M059J (cell line): ENCODE measurements at places on chromosomes 1 and 21.

- no peak for DNase-seq
Observed at GRCh38 chr1:154469844-154470560, 32.0 kb upstream of the TDRD10 start.

GRCh38 chr1:205274041-205274691 lies 46.4 kb downstream of the TMCC2 start:
- peak; percentile 26 for DNase-seq

DNA sequence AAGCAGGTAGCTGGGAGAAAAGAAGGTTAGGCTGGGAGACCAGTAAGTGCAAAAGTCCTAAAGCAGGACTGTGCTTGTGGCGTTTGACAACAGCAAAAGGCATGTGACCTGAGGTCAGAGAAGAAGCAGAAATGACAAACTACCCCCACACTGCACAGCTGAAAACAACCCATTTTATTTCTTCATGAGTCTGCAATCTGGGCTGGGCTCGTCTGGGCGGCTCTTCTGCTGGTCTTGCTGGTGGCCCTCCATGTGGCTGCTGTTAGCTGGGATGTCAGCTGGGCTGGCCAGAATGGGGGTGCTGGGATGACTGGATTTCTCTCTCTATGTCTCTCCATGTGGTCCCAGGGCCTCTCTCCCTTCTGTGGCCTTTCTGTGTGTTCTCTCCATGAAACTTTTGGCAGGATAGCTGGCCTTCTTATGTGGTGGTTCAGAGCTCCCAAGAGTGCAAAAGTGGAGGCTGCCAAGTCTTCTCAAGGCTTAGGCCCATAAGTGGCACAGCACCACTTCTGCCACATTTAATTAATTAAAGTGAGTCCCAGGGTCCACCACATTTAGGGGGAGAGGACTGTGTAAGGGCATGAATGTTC lies 128.6 kb downstream of the RIPK4 start:
- no peak for DNase-seq

DNA sequence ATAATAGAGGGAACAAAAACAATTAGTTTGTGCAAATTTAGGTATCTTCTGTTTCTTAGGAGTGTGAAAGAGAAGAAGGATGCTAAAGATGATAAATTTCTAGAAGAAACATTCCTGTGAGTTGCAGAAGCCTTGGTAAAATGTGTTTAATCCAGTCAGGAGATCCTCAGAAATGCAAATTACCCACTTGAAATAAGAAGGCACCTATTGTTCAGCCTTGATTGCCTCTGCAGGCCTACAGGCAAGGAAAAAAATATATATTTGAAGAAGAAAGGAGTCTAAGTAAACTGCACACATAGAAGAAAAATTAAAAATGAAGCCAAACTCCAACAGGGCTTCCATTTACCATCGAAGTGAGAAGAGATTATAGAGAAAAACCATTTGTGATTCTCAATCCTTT lies 51.0 kb upstream of the LHX8 start:
- DNase-seq, result no peak

DNA sequence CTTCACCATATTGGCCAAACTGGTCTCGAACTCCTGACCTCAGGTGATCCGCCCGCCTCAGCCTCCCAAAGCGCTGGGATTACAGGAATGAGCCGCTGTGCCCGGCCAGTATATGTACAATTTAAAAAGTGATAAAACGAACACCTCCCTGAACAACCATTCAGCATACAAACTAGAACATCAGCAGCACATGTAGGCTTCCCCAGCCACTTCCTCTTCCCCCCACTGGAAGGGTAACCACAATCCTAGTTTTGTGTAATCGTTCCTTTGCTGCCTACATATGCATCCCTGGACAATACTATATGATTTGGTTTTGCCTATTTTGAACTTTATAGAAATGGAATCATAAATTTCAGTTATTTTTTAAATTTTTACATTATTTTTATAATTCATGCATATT lies 60.4 kb downstream of the DESI2 start:
- no peak for DNase-seq

DNA sequence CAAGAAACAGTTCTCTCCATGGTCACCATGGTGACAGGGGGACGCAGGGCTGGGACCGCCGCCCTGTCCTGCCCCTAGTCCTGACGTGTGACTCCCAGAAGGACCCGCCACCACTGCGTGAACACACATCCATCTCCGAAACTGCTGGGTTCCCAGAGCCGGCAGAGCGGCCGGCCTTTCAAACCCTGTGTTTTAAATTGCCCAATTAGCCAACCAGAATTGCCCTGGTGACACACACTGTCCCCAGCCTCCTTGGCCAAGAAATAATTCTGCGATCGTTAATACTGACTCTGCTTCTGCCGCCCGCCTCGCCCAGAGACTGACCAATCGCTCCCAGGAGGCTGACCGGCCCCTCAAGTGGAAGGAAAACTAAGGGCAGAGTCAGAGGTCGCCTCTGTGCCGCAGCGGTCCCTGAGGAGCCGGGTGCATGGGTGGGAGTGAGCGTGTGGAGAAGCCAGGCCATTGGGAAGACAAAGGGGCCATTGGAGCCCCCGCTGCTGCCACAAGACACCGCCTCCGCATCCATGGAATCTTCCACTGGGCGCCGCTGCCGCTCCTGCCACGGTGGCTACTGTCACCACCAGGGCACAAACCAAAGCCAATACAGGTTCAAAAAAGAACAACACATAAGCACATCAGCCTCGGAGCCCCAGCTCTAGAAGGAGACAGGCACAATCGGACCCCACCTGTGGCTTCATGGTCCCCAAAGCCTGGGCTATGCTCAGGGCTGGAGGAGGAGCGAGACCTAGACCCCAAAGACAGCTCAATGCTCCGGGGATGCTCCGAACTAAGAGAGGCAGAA lies 273.2 kb downstream of the NPHP4 start:
- no peak for DNase-seq
